ENCODE measurements at places on chromosomes 1 and 21.

DNA sequence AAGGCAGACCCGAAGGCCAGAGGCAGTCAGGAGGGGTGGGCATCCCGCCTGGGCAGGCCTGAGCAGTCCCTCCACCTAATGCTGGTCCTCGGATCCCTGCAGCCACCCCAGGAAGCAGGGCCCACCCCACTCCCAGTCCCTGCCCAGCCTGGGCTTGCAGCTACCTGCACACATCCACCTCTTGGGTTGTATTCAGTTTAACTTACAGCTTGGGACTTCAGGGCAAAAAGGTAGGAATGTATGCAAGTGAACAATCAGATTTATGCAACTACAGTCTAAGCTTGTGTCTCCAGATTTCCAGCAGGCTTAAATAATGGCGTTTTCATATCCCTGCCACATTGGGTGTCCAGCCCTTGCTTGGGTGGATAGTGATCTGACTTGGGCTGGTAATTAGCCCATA lies 17.4 kb downstream of the LDLRAP1 start:
- no peak for DNase-seq

- DNase-seq = no peak
Observed at GRCh38 chr1:59477867-59478266, 181.0 kb downstream of the FGGY start.

DNA sequence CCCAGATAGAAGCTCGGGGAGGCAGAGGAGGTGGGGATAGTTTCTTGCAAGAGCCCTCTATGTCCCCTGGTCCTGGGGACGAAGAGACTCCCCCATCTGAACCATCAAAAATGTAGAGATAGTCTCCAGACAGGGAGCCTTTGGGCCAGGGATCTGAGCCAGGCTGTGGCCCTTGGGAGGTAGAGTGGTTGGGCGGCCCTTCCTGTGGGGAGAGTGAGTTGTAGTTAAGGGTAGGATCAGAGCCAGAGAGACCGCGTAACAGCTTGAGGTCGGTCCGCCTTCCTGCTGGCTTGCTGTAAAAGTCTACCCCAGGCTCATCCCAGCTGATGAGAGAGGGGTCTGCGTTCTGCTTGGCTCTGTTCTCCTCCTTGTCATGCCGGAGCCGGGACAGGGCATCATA lies 25.3 kb downstream of the PIK3C2B start:
- no peak for DNase-seq

DNA sequence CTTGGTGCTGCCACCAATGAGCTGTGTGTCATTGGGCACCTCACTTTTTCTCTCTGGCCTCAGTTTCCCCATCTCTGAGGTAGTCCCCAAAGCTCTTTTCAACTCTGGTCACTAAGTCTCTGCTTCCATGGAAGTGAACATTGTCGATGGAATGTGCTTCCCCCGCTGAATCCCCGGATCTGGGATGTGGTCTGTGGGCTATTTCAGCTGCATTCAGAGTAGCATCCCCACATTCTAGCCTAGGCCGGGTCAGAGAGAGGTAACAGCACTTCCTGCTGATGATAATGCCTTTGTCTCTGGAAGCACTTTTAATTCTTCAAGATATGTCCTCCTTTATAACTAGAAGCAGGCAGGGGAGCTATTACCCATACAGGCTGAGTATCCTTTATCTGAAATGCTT lies 29.8 kb downstream of the RASSF5 start:
- DNase-seq = no peak

GRCh38 chr1:161792740-161793139 lies 26.6 kb downstream of the ATF6 start:
- DNase-seq = peak; percentile 52

- DNase-seq = no peak
Observed at GRCh38 chr21:42836767-42837301, 42.5 kb downstream of the WDR4 start.

- no peak for DNase-seq
Observed at GRCh38 chr1:166915042-166915441, 39.0 kb upstream of the TADA1 start.

DNA sequence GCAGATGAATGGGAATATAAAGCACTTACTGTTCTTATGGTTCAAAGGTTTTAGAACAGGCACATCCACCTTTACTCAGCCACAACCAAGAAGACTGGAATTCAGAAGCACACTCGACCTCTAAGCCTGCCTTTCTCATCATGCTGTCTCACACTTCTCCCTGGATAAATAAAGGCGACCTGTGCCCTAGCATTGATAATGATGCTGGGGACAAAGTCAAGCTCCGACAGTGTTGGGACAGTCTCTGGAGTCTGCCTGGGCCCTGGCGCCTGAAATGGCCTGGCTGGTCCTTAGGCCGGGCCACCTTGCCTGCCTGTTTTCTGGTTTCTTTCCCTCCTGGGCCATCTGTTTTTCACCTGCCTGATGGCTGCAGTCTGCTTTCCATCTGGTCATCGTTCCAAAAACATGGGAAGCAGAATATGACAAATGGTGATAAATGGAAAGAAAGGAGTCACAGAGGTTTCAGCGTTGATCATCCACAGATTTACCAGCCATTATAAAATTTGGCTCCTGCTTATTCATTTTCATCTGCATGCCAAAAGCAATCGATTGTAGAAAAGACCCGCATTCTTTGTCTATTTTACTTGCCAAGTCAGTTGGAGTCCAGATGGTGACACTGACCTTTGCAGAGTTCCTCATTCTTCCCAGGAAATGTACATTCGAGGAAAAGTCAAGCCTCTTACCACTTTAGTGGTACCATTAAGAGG lies 91.2 kb upstream of the KCNJ15 start:
- no peak for DNase-seq

DNA sequence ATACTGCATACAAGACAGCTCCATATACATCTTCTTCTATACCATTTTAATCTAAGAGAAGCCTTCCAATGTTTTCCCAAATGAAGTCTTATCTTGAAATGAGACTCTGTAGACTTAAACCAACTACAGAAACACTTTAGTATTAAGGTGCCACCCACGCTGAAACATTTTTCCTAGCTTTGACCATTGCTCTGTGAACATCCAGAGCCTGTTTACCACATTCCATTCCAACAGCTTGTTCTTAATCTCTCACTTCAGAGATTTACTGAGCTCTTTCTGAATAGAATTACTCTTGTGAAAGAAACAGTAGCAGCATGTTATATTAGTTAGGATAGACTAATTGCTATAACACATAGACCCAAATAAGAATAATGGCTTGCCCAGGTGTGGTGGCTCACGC lies 19.6 kb upstream of the POGZ start:
- DNase-seq = no peak

- no peak for DNase-seq
Observed at GRCh38 chr1:170680428-170680827, 16.5 kb downstream of the PRRX1 start.

- no peak for DNase-seq
Observed at GRCh38 chr1:30284226-30284625, 439.2 kb downstream of the MATN1 start.

DNA sequence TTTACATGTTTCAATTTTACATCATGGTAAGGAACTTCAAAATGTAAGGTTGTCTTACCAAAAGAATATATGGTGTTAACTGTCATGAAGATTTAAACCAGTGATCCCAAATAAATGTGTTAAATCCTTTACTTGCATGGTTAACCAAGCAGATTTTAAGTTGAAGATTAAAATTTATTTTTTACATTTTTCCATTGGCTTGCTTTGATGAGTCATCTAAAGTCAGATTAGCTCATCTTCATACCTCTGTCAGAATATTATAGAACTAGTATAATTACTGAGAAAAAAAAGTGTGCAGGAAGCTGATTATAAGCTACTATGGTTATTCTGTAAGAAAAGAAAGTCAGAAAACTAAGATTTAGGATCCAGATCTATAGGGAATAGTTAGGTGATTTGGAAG lies 95.3 kb upstream of the DPH5 start:
- DNase-seq = no peak

- no peak for DNase-seq
Observed at GRCh38 chr1:92958203-92958970, 2.9 kb downstream of the DIPK1A start.

- no peak for DNase-seq
Observed at GRCh38 chr1:161069241-161069640, 450 bp downstream of the ARHGAP30 start.

- no peak for DNase-seq
Observed at GRCh38 chr1:179950651-179951050, 4.0 kb upstream of the CEP350 start.

DNA sequence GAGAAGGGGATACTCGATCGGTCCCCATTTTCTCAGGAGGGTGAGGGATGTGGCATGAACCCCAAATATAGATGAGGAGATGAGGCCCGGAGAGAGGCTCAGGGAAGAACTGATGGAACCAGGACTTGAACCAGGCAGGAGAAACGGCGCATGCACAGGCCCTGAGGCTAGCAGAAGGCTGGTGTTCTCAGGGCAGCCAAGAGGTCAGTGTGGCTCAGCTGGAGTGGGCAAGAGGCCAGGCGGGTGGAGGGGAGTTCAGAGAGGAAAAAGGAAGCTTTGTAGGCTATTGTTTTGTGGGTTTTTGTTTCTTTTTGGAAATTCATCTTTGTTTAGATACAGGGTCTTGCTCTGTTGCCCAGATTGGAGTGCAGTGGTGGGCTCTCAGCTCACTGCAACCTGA lies 122.0 kb downstream of the LACTBL1 start:
- no peak for DNase-seq

DNA sequence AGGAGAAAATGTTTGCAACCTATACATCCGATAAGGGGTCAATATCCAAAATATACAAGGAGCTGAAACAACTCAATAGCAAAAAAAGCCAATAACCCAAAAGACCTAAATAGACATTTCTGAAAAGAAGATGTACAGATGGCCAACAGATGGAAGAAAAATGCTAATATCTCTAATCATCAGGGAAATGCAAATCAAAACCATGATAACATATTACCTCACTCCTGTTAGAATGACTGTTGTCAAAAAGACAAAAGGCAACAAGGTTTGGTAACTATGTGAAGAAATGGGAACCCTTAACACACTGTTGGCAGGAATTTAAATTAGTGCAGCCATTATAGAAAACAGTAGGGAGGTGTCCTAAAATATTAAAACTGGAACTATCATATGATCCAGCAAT lies 74.7 kb downstream of the LEPR start:
- no peak for DNase-seq

GRCh38 chr1:40751802-40752201 lies 31.8 kb upstream of the KCNQ4 start:
- DNase-seq = no peak

DNA sequence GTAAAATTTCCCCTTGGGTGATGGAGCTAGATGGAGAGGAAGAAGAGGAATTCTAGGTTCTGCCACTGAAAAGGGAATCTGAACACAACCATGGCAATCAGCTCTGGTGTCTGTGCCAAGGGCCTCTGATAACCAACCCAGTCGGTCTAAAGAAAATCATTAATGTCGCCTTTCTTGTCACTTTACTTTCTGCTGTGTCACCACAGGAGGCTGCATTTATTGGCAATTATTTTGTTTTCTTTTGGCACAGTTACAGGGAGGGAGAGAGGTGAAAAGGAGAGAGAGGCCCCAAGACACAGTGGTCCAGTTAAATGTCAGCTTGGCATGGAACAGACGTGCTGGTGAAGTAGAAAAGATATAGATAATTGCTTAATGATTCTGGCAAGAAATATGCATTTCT lies 287.0 kb downstream of the ASTN1 start:
- DNase-seq = no peak

DNA sequence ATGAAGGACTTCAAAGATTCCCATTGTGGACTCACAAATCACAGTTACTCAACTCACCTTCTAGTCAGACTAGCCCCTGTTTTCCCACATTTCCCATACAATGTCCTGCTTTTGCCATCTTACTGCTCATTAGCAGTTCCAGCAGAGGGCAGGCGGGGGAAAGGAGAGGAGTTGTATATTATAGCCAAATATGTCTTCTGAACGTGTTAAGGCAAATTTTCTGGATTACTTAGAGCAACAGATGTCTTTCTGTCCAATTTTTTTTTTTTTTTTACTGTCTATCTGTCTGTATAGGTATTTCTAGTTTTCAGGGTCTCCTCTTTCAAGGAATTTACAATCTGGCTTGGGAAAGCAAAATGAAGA lies 29.9 kb upstream of the DDAH1 start:
- no peak for DNase-seq

DNA sequence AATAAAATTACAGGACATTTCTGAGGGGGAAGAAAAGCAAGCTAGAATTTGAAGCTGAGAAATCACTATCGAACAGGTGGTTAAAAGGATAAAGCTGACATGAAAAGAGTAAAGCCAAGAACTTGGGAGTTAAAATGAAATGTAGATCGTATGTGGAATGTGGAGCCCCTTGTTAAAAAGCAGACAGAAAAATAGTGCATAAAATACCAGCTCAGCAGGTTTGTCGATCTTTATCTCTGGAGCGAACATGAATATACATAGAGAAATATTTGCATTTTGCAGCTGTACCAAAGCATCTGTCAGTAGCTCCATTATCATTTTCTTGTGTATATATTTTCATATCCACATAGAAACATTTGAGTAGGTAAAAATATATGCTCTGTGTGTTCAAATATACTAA lies 73.6 kb upstream of the CDC42BPA start:
- no peak for DNase-seq

DNA sequence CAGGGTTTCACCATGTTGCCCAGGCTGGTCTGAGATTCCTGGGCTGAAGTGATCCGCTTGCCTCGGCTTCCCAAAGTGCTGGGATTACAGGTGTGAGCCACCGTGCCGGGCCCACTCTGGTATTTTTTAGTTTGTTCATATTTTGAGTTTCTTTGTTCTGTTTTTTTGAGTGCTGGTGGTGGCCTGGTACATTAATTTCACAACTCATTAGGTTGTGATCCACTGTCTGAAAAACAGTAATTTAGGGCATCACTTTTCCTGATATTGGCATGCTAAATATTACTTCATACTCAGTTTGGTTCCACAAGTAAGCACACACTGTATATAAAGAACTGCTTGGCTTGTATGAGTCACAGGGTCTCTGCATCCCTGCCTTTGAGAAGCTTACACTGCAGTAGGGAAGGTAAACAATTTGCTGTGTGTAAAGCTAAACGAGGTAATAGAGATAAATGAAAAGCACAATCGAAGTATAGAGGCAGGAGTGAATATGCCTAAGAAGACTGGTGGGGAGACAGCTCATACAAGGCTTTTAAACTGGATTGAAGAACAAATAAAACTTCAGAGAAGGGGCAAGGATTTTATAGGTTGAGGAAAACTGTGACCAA lies 7.7 kb downstream of the SNX27 start:
- no peak for DNase-seq

- no peak for DNase-seq
Observed at GRCh38 chr1:156775799-156776198, 8.5 kb downstream of the PRCC start.

DNA sequence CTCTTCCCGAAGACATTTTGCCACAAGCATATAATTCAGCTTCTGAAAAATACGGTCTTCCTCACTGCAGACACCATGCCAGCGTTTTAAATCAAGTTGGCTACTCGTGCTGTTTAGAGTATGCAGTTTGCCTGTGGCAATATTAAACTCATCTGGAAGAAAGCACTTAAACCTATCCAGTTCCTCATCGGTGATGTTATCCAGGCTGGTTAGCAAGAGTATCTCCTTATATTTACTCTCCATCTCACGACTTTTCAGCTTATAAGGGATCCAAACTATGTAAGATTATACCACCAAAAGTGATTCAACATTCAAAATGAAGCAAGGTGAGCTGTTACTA lies 9.7 kb upstream of the IFI16 start:
- no peak for DNase-seq
